Right cardiac atrium (tissue), 5 donors: ENCODE measurements at places on chromosomes 1 and 21. TPM values are rescaled to one million over a fixed set of nuclear protein-coding genes. Genes with fewer than 3 reads are reported as not detected.

Gene SELL
- polyA plus RNA-seq = 0.61 TPM

Gene LY9
- polyA plus RNA-seq = 0.09 TPM

Gene USH2A
- polyA plus RNA-seq = 0.29 TPM

Gene PCNT
- 20.8 TPM for polyA plus RNA-seq

Gene TFF3
- polyA plus RNA-seq = 2.6 TPM

Gene LCA5L
- 0.50 TPM for polyA plus RNA-seq

Gene TRAF5
- polyA plus RNA-seq = 2.6 TPM

Gene ECM1
- polyA plus RNA-seq = 24.1 TPM

Gene TPTE
- polyA plus RNA-seq = not detected

Gene RBP7
- 89.8 TPM for polyA plus RNA-seq

Gene NFASC
- polyA plus RNA-seq = 44.2 TPM

Gene ADAMTS5
- polyA plus RNA-seq = 1.3 TPM

Gene RASSF5
- polyA plus RNA-seq = 9.3 TPM

Gene KRTAP6-2
- not detected for polyA plus RNA-seq

Gene LCE1F
- not detected for polyA plus RNA-seq

Gene COA6
- polyA plus RNA-seq = 94.3 TPM

Gene LHX8
- not detected for polyA plus RNA-seq

Gene APOBEC4
- not detected for polyA plus RNA-seq

Gene SMPDL3B
- polyA plus RNA-seq = 0.11 TPM

Gene PMVK
- polyA plus RNA-seq = 74.0 TPM

Gene TMCC2
- polyA plus RNA-seq = 15.7 TPM

Gene DNAJC6
- 6.1 TPM for polyA plus RNA-seq

Gene LCE1E
- not detected for polyA plus RNA-seq

Gene UBASH3A
- 0.07 TPM for polyA plus RNA-seq

Gene KPRP
- polyA plus RNA-seq = not detected

Gene KCNE2
- polyA plus RNA-seq = 0.18 TPM

Gene GREM2
- 0.23 TPM for polyA plus RNA-seq

Gene UBL4B
- not detected for polyA plus RNA-seq

Gene FMO5
- 1.1 TPM for polyA plus RNA-seq

Gene POMGNT1
- polyA plus RNA-seq = 60.0 TPM

Gene ANXA9
- 0.23 TPM for polyA plus RNA-seq
